ENCODE measurements at places on chromosomes 4 and X.

DNA sequence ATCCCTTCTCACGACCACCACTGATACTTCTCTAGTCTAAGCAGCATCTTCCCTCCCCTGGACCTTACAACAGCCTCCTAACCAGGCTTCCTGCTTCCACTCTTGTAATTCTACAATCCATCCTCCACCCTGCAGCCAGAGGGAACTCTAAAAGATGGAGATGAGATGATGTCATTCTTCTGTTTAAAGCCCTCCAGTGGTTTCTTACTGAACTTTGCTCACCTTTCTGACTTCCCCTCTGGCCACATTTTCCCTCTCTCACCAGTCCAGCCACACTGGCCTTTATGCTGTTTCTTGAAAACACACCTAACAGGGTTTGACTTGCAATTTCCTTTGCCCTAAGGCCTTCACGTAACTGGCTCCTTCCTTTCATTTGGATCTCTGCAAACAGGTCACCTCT, 191.4 kb upstream of the NHS start:
- no peak for DNase-seq

GRCh38 chr4:153806073-153806472, 17.2 kb upstream of the SFRP2 start:
- no peak for DNase-seq

GRCh38 chr4:15239866-15240265, 188.0 kb upstream of the C1QTNF7 start:
- DNase-seq, result no peak

DNA sequence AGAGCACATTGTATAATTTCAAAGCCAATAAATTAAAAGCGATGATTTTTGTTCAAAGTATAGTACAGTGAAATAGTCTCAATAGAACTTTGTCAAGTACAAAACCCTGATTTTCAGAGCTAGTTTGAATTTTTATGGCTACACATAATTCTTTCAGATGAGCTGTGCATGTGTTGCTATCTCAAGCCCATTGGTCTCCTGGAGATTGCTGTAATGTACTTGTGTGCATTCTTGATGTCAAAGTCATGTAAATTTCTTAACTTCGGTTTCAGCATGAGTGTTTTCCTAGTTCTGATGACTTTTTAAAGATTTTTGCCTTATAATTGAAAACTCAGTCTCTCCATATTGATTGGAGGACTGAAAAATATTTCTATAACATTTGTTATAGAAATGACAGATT, 200.8 kb downstream of the CEP135 start:
- no peak for DNase-seq

DNA sequence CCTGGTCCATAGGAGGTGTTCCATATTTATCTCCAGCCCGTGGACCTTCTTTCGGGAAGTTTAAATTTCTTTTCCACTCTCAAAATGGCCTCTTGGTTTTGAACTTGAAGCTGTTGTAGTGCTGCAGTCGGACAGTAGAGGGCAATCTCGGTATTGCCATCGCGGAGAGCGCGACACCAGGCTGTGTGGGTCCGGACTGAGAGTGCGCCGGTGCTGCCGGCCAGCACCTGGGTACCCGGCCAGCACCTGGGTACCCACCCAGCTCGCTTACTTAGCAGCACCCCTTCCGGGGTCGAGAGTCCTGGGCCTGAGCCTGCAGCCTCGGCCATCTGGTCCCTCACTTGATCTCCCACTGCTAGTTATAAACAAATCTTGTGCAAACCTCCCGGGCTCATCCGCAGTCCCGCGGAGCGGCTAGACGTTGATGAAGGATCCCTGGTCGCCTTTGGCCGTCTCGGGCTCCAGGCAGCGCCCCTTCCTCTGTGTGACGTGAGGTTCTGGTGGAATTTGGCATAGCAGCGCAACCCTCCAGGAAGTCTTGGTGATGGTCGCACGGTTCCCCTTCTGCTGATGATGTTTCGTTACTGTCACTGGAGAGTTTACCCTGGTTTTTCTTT, 18.0 kb downstream of the FAM9A start:
- DNase-seq, result no peak

DNA sequence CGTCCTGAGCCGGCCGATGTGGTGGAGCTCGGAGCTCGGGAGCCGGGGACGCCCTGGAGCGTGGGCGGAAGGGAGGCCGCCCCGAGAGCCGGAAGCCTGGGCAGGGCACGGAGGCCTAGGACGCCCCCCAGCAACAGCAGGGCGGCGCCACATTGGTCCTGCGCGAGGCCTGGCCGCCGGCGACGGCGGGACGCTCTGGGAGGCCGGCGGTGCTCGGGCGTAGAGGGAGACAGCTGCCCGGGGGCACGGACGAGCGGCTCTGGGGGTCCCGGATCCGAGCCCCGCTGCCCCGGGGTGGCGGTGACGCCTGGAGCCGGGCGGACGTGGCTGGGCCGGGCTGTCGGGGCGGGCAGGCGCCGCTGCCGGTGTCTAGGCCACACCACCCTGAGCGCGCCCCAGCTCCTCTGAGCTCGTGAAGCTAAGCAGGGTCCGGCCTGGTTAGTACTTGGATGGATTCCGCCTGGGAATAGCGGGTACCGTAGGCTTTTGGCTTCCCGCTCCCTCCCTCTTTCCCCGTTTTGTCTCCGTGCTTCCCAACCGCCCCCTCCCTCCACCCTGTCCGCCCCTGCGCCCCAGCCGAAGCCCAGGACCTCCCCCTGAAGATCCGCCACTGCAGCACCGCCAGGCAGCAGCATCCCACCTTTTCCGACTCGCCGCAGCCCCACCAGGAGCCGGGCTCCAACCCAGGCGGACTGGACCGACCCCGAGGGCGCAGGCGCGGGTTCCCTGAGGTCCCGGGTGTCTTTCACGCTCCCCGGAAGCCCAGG, 12.1 kb downstream of the FRG2 start:
- no peak for DNase-seq

DNA sequence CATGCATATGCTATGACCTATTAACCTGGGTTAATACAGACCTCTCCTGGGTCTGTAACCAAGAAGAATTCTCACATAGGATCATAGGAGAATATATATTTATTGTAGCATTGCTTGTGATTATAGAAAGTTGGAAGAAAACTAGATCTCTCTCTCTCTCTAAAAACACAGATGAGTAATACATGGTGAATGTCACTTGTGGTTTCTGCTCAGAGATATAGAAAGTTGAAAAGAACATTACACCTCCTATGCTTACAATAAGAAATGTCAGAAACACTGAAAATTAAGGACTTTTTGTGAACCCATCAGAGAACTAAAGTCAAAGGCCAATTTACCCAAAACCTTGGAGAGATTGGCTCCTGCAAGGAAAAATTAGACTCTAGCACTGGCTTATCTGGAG, 1389.5 kb downstream of the FAM133A start:
- DNase-seq, result no peak

- no peak for DNase-seq
These were observed 394.4 kb upstream of the ADGRL3 start for GRCh38 chr4:60805500-60806313.

DNA sequence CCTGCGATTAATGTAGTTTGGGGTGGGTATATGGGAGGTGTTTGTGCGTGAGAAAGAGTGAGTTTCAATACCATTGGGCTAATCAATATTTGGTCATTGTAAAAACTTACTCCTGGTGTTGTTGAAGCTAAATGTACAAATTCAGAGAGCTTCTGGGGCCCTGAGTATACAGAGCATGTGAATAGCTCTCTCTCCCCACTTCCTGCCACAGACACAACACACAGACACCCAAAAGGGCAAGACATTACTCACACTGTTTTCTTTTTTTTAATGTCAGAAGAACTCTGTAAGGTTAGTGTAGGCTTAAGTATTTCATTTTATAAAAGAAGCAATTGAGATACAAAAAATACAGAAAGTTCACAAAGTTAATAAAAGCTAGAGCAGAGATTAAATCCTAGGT, 151.3 kb upstream of the KCNIP4 start:
- no peak for DNase-seq

- no peak for DNase-seq
These were observed 187.8 kb downstream of the CCNG2 start for GRCh38 chr4:77344784-77345183.

DNA sequence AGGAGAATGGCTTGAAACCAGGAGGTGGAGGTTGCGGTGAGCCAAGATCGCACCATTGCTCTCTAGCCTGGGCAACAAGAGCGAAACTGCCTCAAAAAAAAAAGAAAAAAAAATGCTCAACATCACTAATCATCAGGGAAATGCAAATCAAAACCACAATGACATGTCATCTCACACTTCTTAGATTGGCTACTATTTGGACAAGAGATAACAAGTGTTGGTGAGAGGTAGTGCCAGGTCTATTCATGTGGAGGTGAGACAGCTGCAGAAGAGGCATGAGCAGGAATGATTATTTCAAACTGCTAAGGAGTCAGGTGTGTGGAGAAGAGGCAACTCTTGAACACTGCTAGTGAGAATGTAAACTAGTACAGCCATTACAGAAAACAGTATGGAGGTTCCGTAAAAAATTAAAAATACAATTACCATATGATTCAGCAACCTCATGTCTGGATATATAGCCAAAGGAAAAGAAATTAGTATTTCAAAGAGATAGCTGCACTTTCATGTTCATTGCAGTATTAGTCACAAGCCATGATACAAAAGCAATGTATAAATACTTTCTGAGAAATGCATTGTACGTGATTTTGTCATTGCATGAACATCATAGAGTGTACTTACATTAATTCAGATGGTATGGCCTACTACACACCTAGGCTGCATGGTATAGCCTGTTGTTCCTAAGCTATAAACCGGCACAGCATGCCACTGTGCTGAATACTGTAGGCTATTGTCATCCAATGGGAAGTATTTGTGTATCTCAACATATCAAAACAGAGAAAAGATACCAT, 75.3 kb downstream of the TMEM144 start:
- DNase-seq, result no peak

DNA sequence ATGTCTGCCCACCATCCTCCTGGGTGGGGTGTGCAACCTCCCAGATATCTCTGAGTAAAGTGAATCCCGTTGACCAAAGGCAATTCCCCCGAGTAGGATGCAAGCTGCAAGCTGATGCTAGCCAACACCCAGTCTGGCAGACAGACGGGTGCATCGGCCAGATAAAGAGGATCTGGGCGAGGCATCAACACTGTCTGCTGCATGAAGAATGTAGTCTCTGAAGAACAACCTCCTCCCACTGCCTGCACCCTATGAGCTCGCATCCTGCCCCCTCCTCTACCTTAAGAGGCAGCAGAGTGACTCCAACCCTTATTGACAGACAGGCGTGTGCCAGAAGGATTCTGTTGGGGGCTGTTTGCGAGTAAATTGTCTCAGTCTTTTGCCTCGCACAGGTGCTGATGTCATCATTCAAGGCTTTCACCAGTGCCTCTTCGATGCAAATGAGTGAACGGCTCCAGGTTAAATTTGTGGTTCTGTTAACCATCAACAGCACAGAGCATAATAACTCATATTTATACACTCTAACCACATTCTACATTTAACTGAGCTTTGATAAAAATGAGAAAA, 546.9 kb downstream of the BCOR start:
- no peak for DNase-seq

GRCh38 chrX:72554448-72555140, 18.0 kb downstream of the HDAC8 start:
- DNase-seq, result no peak

DNA sequence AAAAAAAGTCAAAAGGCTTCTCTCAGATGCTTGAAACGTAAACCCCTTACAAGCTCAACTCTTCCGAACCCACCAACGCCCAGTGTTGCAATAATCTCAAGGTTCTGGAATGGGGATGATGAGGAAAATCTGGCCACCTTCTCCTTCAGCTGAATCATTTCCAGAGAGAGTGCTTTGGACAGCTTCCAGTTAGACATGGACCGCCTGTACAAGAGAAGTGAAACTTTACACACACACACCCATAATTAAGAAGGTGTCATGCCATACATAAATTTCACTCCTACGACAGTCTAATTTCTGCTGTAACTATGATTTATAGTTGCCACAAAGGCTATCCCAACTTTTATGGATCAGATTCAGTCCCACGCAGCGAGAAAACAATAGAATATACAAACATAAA, 72.3 kb downstream of the PRKG2 start:
- no peak for DNase-seq

DNA sequence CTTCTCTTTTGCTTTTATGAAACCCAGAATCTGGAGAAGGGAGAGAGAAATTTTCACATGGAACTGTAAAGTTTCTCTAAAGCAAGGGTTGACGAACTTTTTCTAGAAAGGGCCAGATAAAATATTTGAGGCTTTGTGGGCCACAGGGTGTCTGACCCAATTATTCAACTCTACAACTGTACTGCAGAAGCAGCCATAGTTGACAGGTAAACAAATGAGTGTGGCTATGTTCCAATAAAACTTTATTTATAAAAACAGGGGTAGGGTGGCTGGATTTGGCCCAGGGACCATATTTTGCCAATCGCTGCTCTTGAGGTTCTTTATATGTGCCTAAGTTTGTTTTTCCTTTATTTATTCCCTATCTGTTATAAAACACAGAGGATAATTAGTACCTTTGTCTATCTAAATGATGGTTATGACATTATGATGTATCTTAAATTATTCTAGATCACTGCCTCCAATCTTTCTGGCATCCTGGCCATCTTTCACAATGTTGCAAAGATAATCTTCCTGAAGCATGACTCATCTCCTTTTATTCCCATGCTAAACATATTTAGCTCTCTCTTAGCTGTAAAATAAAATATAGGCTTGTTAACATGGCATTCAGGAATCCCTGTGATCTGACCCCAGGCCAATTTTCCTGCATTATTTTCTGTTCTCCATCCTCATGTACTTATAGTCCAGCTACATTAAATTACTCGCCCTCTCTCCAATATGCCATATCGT, 106.8 kb upstream of the CBLL2 start:
- DNase-seq, result no peak

DNA sequence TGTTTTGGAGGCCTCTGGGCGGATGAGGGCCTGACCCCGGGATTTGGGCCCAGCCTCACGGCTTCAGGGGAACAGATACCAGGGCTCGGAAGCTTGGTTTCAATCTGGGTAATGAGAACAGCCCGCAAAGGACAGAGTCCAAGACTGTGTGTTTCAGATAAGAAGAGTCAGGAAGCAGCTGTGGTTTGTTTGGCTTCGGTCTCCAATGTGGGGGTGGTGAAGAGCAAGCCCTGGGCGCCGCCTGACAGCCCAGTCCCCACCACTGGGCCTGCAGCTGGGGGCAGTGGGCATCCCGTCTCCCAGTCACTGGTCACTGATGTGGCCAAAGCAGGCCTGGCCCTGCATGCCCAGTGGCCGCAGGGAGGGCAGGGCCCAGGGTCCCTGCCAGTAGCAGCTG, 9.1 kb downstream of the WFS1 start:
- no peak for DNase-seq

GRCh38 chr4:183241322-183241640, 78.8 kb downstream of the CLDN22 start:
- DNase-seq, result no peak

DNA sequence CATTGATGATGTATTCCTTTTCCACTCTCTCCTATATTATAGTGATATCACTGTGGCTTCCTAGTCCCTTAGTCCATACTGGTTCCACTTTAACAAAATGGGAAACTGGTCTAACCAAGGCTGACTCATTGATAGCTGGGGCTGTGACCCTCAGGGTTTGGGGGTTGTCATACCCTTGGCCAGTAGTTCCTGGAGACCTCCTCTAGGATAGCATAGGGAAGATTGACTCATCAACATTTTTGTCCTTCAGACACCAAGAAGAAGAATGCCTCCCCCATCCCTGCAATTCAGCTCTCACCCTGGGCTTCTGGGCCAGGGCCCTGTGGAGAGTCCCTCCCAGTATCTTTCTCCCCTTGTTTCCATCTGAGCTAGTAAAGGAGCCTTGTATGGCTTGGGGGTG, 68.8 kb upstream of the PRPS1 start:
- DNase-seq, result no peak
